ENCODE measurements at places on chromosomes 12 and 14.

- no peak for DNase-seq
Observed at GRCh38 chr12:110038741-110039084, 9.6 kb downstream of the C12orf76 start.

- no peak for DNase-seq
Observed at GRCh38 chr12:69903548-69903947, 78.5 kb downstream of the MYRFL start.

DNA sequence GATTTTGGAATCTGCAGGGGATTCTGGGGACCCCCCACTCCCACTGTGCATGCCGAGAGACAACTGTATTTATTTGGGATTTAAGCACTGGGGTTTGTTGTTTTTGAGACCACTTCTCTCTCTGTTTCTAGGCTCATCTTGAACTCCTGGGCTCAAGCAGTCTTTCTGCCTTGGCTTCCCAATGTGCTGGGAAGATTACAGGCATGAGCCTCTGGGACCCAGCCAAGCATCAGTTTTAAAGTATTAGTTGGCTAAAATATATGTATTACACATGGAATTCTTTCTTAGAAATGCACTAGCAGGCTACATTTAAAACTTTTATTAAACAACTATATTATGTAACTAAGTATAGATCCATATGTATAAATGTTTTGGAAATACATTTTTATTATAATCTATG, 78.3 kb downstream of the AEBP2 start:
- DNase-seq, result no peak

DNA sequence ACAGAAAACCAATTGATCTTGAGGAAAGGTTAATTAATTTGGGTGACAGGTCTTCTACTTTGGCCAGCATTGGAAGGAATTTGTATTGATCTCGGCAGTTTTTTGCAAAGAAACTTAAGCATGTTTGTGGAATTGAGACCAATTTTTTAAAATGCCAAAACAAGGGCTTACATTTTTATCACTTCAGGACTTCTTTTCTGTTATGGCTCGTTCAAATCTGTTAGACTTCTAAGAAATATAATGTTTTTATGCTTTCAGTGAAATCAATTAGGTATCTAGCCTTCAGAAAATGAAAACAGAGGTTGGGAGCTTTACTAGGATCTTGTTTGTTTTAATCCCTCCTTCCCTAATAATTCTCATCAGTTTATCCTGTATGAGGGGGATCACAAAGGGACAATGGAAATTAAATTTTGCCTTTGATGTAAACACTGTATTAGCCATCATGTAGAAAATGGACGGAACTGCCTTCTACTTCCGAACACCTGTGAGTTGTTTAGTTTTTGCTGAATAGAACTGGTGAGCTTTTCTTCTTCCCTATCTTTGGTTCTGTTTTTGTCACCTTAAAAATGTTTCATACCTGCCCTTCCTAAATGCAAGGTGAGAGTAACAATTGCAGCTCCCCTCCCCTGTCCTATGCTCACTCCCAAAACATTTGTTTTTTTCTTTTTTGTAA, 7.8 kb downstream of the FOXA1 start:
- DNase-seq, result no peak

- no peak for DNase-seq
Observed at GRCh38 chr12:111081600-111081999, 161.2 kb upstream of the MYL2 start.

DNA sequence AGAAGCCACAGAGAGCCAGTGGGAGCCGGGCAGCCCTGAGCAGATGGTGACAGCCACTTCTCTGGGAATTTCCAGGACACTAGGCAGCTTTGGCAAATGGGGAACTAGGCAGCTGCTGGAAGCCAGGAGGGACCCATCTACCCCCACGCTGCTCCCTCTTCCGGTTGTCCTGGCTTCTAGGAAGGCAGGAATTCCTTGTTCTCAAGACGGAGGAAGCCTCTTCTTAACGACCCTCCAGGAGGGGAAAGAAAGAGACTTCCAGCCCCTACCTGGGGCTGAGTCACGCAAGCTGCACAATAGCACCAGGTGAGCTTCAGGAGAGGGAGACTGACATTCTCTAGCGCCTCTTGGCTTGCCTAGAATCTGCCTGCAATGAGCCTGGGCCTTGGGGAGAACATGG, 141.5 kb downstream of the ANO2 start:
- DNase-seq, result no peak

DNA sequence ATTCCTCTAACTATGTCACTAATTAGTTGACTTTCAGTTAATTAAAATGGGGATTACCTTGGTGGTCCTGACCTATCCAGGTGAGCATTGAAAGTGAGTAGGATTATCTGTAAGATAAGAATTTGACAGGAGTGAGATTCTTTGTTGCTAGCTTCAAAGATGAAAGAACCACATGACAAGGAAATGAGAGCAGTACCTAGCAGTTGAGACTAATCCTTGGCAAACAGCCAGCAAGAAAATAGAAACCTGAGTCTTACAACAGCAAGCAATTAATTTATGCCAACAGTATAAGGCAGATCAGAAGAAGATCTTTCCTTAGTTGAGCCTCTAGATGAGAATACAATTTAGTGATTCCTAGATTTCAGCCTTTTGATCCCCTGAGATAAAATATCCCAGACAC, 1058.4 kb downstream of the LRFN5 start:
- no peak for DNase-seq

DNA sequence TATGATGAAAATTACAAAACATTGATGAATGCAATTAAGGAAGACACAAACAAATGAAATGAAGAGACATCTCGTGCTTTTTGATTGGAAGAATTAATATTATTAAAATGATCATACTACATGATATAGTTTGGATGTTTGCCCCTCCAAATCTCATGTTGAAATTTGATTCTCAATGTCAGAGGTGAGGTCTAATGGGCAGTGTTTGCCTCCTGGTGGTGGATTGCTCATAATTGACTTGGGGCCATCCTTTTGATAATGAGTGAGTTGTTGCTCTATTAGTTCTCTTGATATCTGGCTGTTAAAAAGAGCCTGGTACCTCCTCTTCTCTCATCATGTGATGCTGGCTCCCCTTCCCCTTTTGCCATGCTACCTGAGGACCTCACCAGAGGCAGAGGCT, 56.7 kb downstream of the CD163L1 start:
- DNase-seq, result no peak

GRCh38 chr14:89146274-89146673, 270.8 kb downstream of the FOXN3 start:
- no peak for DNase-seq

DNA sequence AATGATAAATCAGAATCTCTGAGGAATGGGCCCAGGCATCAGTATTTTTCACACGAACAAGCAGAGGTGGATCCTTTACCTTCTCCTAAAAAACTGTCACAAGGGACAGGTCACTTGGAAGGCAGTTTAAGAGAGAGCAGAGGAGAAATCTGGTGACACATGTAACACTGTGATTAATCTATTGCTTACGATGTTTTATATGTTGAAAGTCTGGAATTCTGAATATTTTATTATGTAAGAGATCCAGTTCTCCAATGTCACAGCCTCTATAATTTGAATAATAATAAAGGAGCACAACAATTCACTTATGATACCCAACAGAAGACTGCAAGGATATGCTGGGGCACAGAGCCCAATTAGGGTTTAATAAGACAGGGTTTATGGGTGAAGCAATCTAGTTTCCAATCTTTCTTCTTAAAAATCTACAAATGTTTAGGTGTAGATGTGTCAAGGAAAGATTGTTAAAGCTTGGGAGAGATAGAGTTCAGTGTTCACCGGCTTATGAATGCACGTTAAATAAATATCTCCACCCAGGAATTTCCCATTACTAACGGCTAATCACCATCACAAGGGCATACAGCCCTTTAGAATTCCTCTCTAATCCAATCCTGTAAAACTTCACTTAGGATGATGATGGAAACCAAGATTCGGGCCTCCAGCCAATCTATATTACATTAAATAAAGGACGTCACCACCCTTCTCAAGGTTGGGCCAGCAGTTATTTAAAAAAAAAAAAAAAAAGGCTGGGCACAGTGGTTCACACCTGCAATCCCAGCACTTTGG, 23.4 kb downstream of the DUSP16 start:
- DNase-seq, result no peak

GRCh38 chr12:6370994-6371754, 4.2 kb downstream of the SCNN1A start:
- DNase-seq, result no peak

- no peak for DNase-seq
Observed at GRCh38 chr14:32722631-32723183, 216.0 kb upstream of the NPAS3 start.

GRCh38 chr12:78316631-78317468, 486.2 kb downstream of the NAV3 start:
- DNase-seq, result no peak

DNA sequence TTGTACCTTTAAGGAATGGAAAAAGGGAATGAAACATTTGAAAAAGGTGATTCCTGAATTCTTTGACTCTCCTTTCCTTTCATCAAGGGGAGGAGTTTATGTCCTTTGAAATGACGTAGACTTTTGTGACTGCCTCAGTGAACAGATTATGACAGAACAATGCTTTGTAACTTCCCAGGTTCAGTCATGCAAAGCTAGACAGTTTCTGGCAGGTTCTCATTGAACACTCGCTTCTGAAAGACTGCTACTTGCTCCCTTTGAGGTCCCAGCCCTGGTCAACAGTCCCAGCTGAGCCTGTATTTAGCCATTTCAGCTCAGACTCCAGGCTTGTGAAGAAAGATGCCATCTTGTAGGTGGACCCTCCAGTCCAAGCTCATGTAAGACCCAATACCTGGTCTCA, 1178.9 kb downstream of the BCL11B start:
- DNase-seq, result no peak

- DNase-seq, result no peak
Observed at GRCh38 chr14:56183631-56184157, 65.5 kb downstream of the PELI2 start.

DNA sequence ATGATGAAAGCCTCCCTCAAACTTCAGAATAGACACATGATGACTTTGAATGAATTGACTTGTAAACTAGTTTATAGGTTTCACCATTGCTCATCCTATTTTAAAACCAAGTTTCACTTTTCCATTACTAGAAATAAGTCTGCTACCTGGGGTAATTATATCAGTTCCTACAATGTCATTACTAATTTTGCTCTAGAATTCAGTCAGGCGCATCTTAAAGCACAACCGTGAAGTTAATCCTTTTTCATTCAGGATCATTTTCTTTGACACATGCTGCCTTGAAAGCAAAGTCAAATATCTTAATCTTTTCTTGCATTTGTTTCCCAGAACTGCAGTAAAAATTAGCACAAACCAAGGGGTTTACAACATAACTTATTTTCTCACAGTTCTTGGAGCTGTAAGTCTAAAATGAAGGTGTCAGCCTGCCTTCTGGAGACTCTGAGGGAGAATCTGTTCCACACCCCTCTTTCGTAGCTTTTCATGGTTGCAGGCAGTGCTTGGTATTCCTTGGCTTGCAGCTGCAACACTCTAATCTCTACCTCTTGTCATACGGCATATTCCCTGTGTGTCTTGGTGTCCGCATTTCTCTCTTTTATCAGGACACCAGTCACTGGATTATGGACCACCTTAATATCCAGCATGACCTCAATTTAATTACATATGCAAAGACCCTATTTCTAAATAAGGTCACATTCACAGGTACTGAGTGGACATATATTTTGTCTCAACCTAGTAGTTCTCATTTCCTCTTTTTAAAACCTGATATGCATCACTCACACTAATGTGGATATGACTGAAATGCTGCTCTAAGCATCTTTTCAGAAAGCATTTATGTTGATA, 114.3 kb upstream of the PDZRN4 start:
- DNase-seq, result no peak

DNA sequence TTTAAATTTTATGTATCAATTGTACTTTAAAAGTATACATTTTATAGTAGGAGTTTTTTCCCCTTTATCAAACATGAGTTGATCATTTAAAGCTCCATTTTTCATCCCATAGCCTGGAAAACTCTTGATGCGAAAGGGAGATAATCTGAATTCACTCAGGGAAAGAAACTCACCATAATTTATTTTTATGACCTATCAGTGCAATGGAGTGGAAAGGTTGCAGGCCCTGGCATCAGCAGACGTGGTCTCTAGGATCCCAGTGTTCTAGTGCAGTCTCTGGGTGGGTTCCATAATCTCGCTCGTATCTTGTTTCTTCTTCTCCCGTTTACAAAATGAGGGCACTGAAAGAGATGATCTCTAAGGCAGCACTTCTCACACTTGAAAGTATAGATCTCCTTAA, 85.0 kb downstream of the PTGER2 start:
- no peak for DNase-seq

DNA sequence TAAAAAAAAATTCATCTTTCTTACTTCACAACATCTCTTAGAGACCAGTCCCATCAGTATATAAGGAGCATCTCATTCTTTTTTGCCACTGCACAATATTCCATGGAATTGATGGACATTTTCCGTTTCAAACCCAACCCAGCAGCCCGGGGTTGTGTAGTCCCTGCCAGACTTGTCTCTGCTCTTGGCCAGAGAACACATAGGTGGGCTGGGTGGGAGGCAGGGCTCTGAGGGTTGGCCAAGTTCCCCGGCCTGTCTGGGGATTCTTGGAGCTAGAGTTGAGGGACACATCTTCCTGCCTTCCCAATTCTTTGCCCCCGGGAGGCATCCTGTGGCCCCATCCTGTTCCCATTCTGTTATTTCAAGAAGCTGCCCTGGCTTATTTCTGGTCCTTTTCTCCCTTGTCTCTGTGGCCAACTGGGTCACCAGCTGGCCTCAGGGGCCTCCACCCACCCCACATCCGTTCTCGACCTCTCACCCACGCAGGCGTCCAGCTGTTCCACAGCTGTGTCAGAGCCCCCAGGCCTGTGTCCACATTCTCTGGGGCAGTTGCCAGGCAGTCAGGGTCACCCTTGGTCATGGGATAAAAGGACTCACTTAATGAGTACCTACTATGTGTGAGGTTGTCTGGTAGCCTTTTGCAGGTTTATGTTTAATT, 52.0 kb upstream of the CCDC63 start:
- no peak for DNase-seq

- peak; percentile 51 for DNase-seq
Observed at GRCh38 chr12:55642669-55643068, 6.0 kb downstream of the OR10P1 start.

GRCh38 chr12:62345667-62346066, 85.5 kb downstream of the USP15 start:
- no peak for DNase-seq

- DNase-seq, result no peak
Observed at GRCh38 chr12:71565535-71565934, 98.1 kb downstream of the ZFC3H1 start.

DNA sequence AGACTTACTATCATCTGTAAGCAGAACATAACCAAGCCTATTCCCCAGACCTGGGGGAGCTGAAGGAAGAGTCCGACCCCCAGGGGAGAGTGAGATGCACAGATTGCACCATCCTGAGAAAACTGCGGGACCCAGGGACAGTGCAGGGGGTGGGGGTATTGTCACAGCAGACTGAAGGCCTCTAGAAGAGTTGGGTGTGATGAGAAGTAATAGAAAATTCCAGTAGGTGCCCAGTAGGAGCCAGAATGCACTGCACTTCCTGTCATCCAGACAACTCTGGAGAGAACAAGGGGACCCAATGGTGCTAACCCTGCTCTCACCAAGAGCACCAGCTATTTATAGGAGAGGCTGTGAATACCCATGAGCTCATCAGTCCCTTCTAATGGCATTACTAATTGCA, 190.1 kb downstream of the BCL11B start:
- DNase-seq, result no peak

- DNase-seq, result no peak
Observed at GRCh38 chr12:120167529-120168095, 26.9 kb downstream of the GCN1 start.

GRCh38 chr14:23380197-23380914, 3.5 kb downstream of the CMTM5 start:
- DNase-seq, result no peak
